Activated CD4-positive, alpha-beta T cell treated with anti-CD3 and anti-CD28 coated beads, Interleukin-10, Interleukin-2, amounts not matched to agents 100 ng/mL and 50 ng/mL, durations not matched to agents 16 hours and 8 hours (primary cell): ENCODE measurements at places on chromosomes 5 and 9.

- DNase-seq, result no peak
Observed at GRCh38 chr5:81303563-81303962, 2.2 kb downstream of the ZCCHC9 start.

DNA sequence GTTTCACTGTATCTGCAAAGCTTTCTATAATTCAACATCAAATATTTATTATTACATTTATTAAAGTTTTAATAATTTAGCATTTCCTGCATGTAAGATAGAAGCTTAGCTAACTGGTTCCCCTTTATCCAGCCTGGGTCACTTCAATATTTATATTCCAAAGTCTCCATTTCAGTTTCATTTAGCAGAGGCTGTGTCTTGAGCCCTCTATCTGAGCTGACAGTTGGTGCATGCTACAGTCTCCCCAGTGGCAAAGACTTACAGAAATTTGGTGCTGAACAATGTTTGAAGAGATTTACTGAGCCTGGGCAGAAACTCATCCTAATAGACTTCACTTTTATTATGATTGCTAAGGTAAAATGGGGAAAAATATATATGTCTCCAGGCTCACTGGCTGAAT lies 279.1 kb downstream of the TRIM32 start:
- no peak for DNase-seq

GRCh38 chr5:172617817-172618216 lies 23.2 kb upstream of the NEURL1B start:
- no peak for DNase-seq

- DNase-seq, result no peak
Observed at GRCh38 chr5:137184734-137185133, 314.4 kb downstream of the SPOCK1 start.

DNA sequence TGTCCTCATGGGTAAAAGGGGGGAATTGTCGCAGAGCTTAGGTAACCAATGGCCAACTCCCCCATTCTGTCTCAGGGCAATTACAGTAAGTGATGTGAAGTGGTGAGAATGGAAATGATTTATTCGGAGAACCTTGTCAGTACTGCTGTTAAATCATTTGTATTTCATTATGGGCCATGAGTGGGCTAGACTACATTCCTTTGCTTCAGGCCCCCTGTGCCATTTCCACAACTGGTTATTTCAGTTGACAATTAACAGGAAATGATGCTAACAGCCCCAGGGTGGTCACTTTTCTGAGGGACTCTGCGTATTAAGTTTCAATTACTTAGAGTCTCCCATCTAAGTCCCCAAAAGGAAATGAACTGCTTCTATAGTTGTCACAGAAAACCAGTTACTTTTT lies 653.7 kb downstream of the CCDC171 start:
- no peak for DNase-seq

DNA sequence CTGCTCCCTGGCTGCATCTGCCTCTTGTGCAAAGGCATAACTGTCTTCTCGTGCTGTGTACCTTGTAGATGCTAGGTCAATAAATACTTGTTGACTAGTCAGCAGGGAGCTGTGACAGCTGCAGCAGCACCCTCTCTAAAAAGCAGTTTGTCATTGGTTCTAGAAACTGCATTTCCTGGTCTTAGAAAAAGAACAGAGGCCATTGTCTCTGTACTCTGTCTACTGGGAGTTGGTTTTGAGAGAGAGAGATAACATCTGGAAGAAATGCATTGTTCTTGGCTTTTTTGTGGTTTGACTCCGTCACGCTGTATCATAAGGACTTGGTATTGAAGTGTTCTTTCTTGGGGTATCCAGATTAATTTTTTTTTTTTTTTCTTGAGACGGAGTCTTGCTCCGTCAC lies 32.3 kb downstream of the SH3GLB2 start:
- no peak for DNase-seq

DNA sequence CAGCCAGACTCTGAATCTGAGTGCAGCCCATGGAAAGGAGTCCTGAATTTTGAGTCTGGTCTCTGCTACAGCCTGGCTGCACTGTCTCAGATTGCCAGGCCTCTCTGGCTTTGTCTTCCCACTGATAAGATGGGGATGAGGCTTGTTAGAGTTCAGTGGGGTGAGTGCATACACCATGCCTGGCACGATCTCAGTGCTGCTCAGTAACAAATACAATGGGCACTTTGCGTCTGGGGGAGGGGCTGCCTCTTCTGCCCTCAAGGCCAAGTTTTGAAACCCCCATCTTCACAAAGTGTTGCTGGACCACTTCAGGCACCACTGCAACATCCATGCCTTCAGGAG lies 49.0 kb downstream of the PPARGC1B start:
- DNase-seq, result no peak

- no peak for DNase-seq
Observed at GRCh38 chr5:146959360-146959759, 80.8 kb upstream of the PPP2R2B start.
